ENCODE measurements at places on chromosomes 6 and 20. TPM values are rescaled to one million over a fixed set of nuclear protein-coding genes. Genes with fewer than 3 reads are reported as not detected.

F13A1 gene
- total RNA-seq, result 0.26 TPM

PPIL1 gene
- total RNA-seq, result 44.1 TPM

SLC17A9 gene
- 0.28 TPM for total RNA-seq

MAN1A1 gene
- 3.2 TPM for total RNA-seq

PAK5 gene
- total RNA-seq, result not detected

TSBP1 gene
- total RNA-seq, result not detected

DNMT3B gene
- 3.5 TPM for total RNA-seq

ABHD16B gene
- not detected for total RNA-seq

HAO1 gene
- total RNA-seq, result 0.13 TPM

DSP gene
- 20.1 TPM for total RNA-seq

ADTRP gene
- total RNA-seq, result not detected

CTCFL gene
- total RNA-seq, result 0.05 TPM

MEP1A gene
- total RNA-seq, result not detected

KCNK16 gene
- total RNA-seq, result not detected

MAP7 gene
- 1.8 TPM for total RNA-seq

MCM3 gene
- 107 TPM for total RNA-seq

ADGRF5 gene
- 0.18 TPM for total RNA-seq

DEFB124 gene
- total RNA-seq, result not detected

HLA-F gene
- 7.5 TPM for total RNA-seq

E2F3 gene
- total RNA-seq, result 31.0 TPM

WASF1 gene
- total RNA-seq, result 63.9 TPM

SYCP2L gene
- total RNA-seq, result 2.4 TPM

PHACTR1 gene
- total RNA-seq, result 0.05 TPM

BANF2 gene
- total RNA-seq, result not detected

LIN28B gene
- total RNA-seq, result 5.8 TPM

REM1 gene
- total RNA-seq, result not detected

OLIG3 gene
- not detected for total RNA-seq

Data from Panc1 (cell line).